Fibroblast of skin of left biceps (primary cell): ENCODE measurements at places on chromosomes 2 and 18.
A peak's percentile ranks its signal among the peaks of the same experiment; 100 is the strongest.

GRCh38 chr2:125280265-125280664 is 1255.2 kb downstream of the CNTNAP5 start:
- no peak for DNase-seq

GRCh38 chr18:22559414-22560274 is 141.9 kb upstream of the CTAGE1 start:
- no peak for DNase-seq

DNA sequence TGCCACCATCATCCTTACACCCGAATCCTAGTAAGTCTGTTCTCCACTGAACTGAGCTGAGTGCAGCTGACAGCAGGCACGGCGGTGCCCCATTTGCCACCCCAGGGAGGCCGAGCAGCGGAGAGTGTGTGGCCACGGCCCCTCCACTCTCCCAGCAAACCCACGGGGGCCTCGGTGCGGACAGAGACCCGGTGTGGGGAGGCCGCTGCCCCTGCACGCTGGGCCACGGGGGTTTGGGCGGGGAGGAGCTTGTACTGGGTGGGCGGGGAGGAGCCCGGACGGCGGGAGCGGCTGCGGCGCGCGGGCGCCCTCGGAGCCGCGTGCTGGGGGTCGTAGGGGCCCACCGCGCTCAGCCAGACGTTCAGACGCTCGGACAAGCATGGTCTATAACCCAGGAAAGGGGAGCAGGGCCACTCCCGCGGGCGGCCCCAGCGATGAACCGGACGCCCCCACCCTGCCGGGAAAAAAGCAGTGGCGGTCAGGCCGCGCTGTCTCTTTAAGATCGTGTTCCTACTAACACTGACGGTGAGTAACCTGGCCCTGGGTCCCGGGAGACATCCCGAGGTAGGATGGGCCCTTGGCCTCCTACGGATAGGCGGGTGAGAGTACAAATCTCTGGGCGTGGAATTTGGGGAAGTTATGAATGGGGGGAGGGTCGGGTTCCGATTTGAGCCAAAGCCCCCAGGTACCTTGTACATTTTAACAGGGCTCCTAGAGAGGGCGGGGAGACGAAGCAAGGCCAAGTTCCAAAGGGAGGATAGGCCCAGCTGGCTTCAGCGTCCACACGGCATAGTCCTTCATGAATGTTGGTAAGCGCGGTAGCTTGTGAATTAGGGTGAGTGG is at the start of gene ITPRIPL1:
Gene ITPRIPL1 (plus strand): TSS at position 277 of the 843 bp plus-strand sequence. CDS start 523 bp downstream, at position 800.
- DNase-seq, result no peak

DNA sequence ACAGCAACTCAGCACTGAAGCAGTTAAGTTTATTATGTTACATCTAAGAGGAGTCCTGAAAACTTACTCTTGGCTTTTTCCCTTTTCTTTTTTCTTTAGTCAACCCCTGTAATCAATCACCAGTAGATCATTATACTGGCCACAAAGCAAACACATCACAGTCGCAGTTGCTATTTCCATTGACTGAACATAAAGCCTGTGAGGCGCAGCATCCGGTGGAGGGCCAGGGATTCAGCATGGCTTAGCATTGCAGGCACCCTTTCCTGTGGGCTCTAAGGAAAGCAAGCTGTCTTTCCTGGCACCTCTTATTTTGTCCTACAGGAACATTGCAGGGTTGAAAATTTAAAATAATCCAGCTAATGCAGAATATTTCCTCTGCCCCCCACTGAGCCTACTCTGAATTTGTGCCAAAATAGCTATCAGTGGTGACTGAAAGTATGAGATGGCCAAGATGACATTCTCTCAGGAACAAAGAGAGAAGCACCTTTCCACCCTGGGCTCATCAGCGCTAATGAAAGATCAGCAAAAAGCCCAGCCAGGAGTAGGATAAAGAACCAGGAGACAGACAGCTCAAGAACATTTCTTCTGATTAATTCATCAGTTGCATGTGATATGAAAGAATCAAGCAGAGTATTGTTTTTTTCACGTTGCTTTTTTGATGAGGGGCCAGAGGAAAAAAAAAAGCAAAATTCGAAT is 85.3 kb upstream of the SULT1C3 start:
- no peak for DNase-seq

- DNase-seq, result no peak
Measured at GRCh38 chr2:113162173-113162572, 11.6 kb upstream of the PSD4 start.

DNA sequence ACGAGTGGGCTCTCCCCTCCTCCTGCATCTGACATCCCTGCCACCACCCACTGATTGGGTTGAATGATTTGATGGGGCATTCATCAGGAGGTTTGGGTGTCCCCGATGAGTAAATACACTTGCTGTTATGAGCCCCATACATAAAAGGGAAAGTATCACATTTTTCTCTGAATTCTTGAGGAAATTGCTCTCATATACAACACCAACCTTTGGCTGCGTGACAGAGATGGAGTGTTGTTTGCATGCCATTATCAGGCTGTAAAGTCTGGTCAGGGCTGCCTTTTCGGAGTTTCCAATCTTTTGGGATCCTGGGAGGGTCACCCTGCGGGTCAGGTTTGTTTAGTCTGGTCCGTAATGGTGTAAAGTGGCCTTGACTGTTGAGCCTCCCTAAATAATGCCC is 227.9 kb upstream of the SPRED2 start:
- no peak for DNase-seq

DNA sequence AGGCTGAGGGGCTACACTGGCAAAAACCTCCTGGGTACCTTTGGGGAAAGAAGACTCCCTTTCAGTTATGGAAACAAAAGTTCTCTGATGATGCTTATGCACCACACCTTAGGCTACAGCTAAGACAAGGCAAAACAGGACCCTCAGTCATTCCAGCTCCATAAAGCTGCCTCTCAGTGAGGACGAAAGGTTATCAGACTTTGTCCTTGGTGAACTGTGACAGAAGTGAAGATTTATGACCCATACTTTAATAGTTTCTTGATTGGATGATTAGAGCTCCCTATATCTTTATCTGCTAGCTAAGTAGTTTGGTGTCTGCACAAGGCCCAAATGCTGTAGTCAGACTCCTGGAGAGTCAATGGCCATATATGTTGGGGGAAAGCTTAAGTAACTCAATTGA is 40.6 kb upstream of the SPRED2 start:
- no peak for DNase-seq

GRCh38 chr2:128642316-128642715 is 323.6 kb upstream of the HS6ST1 start:
- DNase-seq, result no peak

DNA sequence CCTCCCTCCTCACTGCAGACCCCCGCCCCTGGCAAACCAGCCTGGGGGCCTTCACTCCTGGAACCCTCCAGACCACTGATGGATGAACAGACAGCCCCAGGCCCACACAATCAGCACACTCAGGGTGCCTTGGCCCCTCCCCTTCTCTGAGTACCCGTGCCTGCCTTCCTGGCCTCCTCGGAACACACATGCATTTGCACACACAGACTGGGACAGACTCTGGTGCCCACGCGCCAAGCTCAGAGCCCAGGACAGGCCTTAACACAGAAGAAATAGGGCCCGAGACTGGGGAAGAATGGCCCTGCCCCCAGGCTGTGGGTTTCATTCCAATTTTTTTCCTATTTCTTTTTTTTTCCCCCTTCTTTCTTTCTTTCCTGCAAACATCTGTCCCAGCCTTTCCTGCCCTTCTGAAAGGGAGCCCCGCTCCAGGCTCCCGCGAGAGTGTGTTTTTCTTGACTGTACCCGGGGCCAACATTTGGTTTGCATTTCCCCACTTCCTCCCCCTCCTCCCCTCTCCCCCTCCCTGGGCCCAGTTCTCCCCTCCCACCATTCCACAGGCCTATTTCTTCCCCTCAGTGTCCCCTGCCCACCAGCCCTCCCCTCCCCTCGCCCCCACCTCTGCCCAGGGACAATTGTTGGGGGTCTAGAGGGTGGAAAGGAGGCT is 618 bp upstream of the TNS1 start:
- DNase-seq, result peak; percentile 73

- no peak for DNase-seq
Measured at GRCh38 chr2:100527440-100528015, 35.3 kb upstream of the PDCL3 start.

- DNase-seq, result no peak
Measured at GRCh38 chr2:158893026-158893425, 75.4 kb upstream of the TANC1 start.

DNA sequence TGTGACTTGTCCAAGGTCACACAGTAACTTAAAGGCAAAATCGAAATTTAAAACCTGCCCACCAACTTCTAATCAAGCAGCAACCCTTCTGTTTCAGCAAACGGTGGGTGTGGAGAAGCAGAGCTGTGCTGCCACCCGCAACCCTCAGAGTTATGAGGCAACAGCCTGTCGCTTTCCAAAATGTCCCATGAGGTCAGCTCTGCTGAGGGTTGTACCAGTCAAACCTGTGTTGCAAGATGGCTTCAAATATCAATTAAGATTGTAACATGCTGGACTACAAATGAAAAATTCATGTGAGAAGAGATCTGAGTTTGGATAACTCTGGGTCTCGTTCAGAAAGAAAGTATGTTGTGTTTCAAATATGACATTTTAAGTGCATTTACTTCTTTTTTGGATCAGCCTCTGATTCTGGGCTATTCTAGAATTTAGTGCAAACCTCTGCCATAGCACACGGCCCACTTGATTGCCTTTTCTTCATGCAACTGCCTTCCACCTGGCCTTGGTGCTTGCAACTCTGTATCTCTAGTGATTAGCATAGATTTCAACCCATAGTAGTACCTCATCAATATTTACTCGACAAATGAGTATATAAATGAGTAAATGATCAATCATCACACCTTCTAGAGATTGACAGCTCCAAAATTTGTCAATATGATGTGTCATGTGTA is 69.3 kb downstream of the TIMM21 start:
- DNase-seq, result no peak

GRCh38 chr2:101692041-101692440 is 5.5 kb upstream of the MAP4K4 start:
- no peak for DNase-seq

- no peak for DNase-seq
Measured at GRCh38 chr18:59011786-59012185, 127.9 kb upstream of the SEC11C start.

GRCh38 chr2:157172866-157173578 is 84.5 kb upstream of the GALNT5 start:
- no peak for DNase-seq

GRCh38 chr2:112244854-112245253 is 10.0 kb downstream of the ZC3H8 start:
- DNase-seq, result no peak

GRCh38 chr2:173680574-173680973 is 284.6 kb downstream of the SP3 start:
- no peak for DNase-seq

DNA sequence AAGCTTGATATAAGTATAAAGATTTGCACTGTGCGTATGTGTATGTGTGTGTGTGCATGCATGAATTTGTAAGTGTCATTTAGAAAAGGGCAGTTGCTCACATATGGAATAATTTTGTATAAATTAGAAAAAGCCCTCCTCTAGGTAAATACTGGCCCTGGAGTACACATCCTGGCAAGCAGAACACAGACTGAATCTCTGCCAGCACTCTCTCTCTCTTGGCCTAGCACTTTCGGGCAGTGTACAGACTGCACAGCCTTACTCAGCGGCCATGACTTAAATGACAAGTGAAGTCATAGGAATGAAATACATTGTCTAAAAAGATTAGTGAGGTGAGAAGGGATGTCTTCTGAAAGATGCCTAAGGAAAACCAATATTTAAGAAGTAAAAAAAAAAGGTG is 214.1 kb downstream of the RDH14 start:
- no peak for DNase-seq

- DNase-seq, result no peak
Measured at GRCh38 chr2:82896117-82896516, 1563.0 kb downstream of the SUCLG1 start.

- DNase-seq, result no peak
Measured at GRCh38 chr2:105795575-105795934, 50.8 kb downstream of the NCK2 start.

DNA sequence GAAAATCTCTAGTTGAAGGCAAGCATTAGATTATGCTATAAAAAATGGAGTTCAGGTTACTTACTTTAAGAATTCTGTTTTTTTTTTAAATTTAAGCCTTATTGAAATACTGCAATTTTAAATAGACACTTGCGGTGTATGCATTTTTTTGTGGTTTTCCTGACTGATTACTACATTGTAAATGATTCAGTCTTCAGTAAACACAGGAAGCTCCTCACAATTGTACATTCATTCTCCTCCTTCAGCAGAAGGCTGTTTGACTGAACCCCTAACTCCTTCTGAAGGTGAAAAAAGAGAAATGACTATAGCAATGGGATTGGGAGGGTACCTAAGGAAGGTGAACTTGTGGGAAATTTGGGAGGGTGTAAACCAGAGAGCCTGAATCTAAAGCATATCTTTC is 136.1 kb downstream of the GCA start:
- no peak for DNase-seq

GRCh38 chr2:238506371-238507068 is 79.8 kb downstream of the ASB1 start:
- no peak for DNase-seq

DNA sequence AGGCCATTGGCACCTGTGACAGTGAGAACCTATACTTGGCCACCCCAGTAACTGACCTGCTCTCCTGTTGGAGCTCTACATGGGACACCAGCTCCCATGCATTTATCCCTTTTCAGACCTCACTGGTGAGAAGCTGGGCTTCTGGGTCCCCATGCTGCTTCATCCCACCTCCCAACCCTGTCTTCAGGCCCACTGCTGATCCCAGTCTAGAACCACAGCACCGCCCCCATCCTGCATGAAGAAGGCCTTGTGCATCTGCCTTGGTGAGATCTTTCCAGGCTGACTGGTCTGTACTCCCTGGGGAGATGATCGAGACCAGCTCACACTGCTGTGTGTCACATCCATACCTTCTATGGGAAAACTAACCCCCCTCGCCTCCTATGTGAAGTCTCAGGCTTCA is 22.7 kb downstream of the TTC32 start:
- DNase-seq, result no peak

- no peak for DNase-seq
Measured at GRCh38 chr2:241501551-241501950, 6.8 kb downstream of the STK25 start.

DNA sequence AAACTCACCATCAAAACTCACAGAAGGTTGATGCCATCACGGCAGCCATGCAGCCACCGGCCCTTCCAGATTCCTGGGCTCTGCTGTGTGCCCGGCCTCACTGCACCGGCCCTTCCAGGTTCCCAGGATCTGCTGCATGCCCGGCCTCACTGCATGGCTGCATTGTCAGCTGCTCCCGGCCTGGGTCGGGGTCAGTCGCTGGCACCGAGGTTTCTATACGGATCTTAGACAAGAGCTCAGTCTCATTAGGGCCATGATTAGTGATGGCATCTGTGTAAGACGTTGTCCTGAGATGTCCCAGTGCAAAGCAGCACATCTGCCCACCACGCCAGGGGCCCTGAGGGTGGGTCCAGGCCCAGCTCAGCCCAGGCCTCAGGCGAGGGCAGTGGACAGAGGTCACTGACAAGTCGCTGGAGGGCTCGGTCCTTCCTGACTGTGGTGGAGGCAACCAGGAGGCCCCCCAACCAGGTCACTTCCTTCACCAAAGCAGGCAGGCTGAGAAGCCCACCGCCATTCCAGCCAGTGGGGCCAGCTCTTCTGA is 29.4 kb downstream of the TMEM18 start:
- DNase-seq, result no peak

- no peak for DNase-seq
Measured at GRCh38 chr18:35917043-35917442, 55.4 kb upstream of the RMP24 start.

- DNase-seq, result no peak
Measured at GRCh38 chr2:119760956-119761275, 1.2 kb downstream of the PTPN4 start.
